ENCODE measurements at places on chromosomes 3 and 15.

DNA sequence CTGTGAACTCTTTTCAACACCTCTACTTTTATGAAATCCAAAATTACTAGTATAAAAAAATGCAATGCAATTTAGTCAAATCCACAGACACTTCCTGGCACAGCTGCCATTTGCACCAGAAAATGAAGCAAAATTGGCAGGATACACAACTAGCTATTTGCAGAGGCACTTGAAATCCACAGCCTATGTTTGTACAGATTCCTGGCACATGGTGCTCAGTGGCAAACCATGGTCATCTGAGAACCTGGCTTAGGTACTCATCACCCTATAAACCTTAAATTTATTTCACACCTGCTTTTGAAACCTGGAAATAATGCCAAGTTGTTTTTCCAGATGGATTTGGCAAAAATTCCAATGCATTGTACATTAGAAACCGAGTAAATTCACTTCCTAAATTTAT is 20.2 kb upstream of the PPM1L start:
- DNase-seq, result no peak

DNA sequence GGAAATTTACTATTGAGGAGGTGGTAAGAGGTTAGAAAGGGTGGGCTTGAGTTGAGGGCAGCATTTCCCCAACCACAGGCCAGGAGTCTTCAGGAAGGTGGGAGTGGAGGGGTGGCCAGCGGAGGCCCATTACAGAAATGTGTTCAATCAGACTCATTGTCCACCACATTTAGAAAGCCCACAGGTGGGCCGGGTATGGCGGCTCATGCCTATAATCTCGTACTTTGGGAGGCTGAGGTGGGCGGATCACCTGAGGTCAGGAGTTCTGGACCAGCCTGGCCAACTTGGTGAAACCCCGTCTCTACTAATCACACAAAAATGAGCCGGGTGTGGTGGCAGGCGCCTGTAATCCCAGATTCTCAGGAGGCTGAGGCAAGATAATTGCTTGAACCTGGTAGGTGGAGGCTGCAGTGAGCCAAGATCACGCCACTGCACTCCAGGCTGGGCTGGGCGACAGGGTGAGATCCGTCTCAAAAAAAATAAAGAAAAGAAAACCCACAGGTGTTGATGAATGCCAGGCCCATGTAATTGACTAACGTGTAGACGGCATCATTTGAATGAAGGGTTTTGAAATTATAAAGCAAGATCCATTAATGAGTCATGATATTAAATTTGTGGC is 12.2 kb upstream of the SYNM start:
- no peak for DNase-seq

GRCh38 chr3:50236484-50237132 is 604 bp downstream of the GNAI2 start:
- DNase-seq, result no peak

GRCh38 chr15:38299216-38299615 is 46.6 kb downstream of the SPRED1 start:
- peak; percentile 7 for DNase-seq

GRCh38 chr15:101097111-101097510 is 154.7 kb downstream of the CHSY1 start:
- no peak for DNase-seq

DNA sequence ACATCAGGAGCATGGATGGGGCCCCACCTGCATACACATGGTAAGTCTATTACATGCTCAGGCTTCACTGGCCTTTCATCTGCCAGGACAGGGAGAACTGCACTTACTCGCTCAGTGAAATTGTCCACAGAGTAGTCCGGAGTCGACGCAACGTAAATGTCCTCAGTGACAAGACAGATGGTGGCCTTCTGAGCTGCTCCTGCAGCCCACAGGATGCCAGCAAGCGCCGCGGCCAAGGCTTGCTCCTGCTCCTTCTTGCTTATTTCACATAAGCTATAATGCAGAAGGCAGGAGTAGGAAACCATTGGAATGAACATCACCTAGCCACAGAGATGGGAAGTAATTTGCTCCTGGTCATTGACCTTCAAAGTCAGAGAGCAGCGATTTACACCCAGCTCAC is 14.4 kb downstream of the MINDY4B start:
- no peak for DNase-seq

DNA sequence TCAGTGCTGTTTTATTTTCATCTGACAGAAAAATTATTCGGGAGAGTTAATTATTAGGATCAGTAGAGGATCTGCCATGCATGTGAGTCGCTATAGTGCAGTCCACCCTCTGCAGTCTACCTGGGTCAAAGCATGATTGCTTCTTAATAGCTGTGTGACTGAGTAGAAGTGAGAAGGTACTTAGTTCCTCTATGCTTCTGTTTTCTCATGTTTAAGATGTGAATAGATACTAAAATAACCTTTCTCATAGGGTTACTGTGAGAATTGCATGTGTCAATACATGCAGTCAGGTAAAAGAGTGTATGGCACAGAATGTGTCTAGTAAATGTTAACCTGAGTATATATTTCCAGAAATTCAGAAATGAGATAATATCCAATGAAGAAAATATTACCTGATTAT is 435.7 kb downstream of the NAALADL2 start:
- DNase-seq, result no peak

- no peak for DNase-seq
Measured at GRCh38 chr3:186169379-186169778, 60.5 kb upstream of the ETV5 start.

- DNase-seq, result no peak
Measured at GRCh38 chr3:129213238-129213637, 29.5 kb upstream of the CNBP start.

GRCh38 chr3:127159543-127159942 is 33.4 kb upstream of the PRR23E start:
- DNase-seq, result no peak
